Stimulated activated CD8-positive, alpha-beta memory T cell treated with anti-CD3 and anti-CD28 coated beads, Interleukin-4, amount 100 ng/mL, for 1 hour (primary cell): ENCODE measurements at places on chromosomes 5 and 9.

DNA sequence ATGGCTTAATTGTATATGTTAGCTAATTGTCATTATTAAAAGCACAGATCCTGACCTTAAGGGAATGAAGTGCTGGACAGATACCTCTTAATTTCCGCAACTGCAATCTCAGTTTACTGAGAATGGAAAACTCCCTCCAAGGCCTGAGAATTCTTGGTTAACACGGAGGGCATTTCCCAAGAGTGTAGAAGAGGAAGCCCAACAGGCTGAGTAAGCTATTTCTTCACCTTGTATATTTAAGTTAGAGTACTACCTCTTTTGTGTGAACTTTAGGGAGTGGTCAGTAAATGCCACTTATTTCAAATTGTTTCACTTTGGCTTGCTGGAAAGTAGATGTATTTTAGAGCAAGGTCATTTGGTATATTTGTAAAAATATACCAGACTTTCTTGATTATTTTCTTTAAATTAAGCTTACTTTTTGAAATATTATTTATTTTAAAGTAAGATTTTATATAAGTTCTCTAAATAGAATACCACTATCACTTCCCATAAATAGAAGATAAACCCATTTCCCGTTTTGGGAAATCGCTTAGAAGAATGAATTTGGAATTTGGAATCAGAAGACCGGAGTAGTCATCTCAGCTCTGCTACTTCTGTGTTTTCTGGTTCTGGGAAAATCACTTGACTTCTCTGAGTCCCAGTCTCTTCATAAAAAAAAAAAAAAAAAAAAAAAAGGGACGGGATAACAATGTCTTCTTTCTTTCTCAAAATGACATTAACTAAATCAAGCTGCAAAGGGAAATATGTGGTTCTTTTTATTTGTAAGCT is 26.0 kb upstream of the C9orf72 start:
- DNase-seq = no peak

DNA sequence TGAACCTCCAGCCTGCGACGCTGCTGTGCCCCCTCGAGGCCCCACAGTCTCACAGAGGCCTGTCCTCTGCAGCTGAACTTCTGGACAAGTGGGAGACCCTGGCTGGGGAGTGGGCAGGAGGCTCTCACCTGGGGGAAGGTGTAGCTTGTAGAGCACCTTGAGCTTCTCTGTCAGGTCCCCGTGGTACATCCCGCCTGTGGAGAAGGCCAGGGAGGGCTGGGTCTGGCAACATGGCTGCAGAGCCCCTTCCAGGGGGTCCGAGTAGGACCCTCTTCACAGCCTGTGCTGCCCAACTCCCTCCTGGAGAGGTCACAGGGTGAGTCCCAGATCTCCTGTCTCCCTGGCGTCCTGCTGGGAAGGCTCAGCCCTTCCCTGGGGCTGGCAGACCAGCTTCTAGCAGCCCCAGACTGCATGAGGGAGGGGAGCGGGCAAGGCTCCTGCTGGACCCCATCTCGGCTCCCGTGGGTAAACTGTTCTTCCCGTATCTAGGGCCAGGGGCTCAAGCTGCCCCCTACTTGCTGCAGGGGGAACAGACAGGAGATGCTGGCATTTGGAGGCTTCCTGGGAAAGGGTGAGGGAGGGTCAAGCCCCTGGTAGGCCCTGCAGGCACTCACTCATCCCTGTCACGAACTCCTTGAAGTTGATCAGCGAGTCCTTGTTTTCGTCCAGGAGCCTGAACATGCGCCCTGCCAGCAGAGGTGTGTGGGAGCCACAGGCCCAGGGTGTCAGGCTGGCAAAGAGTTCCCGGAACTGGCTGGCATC is 11.2 kb upstream of the MRNIP start:
- DNase-seq = no peak

DNA sequence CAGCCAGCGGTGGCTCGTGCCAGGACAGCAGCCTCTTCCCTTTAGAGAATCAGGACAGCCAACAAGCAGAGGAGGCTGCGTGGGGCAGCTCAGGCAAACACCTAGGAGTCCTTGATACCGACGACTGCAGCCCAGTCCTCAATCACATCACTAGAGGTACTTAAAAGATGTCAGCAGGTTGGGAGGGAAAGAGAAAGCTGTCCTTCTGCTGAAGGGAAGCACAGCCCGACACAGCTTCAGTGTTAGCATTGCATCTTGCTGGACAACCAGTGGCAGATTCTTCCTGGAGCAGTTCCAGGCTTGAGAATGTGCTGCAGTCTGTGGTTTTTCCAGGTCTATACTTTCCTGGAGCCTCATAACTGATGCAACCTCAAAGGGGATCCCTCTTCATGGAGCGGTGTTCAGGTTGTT is 230.5 kb downstream of the SYK start:
- no peak for DNase-seq

- no peak for DNase-seq
Measured at GRCh38 chr9:26870292-26870691, 22.3 kb downstream of the CAAP1 start.

- no peak for DNase-seq
Measured at GRCh38 chr5:66565878-66566277, 30.3 kb upstream of the MAST4 start.

GRCh38 chr5:135391116-135391868 is 7.7 kb downstream of the MACROH2A1 start:
- no peak for DNase-seq

- no peak for DNase-seq
Measured at GRCh38 chr5:159682623-159683022, 233.7 kb upstream of the ADRA1B start.

DNA sequence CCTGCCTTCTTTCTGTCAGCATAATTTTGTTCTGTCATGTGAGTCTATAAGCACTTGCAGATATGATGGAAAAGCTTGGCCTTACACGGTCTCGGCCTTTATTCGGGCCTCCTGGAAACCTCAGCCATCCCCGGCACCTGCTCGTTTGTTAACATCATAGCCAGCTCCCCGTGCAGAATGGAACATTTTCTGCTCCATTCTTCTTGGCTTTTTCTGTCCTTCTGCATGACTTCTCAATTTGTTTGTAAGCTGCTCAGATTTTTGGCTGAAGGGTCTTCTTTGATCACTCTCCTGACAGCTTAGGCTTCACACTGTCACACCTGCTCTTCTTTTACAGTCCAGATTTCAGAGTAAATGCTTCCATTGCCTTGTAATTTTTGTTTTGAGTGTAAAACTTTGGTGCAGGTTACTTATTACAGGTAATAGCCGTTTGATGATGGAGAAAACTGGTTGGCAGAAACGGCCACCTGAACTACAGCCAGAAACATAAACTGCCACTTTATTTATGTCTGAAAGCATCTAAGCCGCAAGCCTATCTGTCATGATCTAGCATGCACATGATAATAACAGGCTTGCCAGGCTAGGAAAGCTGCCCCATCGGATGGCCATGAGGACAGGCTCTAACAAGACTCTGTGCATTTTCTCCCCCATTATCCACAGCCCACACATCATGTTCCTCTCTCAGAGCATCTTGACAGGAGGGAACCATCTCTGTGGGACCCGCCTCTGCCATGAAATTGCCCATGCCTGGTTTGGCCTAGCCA is 197.0 kb downstream of the AOPEP start:
- no peak for DNase-seq

GRCh38 chr9:21686738-21687137 is 115.7 kb upstream of the MTAP start:
- no peak for DNase-seq

DNA sequence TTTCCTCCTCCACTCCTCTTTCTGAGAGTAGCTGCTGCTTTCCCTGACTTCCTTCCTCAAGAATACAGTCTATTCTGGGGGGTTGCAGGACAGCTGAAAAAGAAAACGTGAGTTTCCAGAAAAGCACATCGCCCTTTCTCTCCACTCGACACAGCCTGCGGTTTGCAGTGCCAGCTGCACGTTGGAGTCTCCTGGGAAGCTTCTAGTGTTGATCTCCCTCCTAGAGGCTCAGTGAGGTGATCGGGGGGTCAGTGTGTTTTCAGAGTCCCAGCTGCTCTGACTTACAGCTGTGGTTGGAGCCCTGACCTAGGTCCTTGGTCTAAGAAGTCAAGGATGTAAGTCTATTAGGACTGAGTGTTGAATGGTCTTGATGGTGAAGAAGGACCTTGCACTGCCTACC is 25.0 kb upstream of the SUSD3 start:
- no peak for DNase-seq

GRCh38 chr5:53445569-53445968 is 34.9 kb upstream of the FST start:
- DNase-seq = no peak

GRCh38 chr9:84323858-84324257 is 16.7 kb downstream of the SLC28A3 start:
- DNase-seq = no peak

GRCh38 chr5:102663749-102664530 is 91.2 kb upstream of the PAM start:
- no peak for DNase-seq

DNA sequence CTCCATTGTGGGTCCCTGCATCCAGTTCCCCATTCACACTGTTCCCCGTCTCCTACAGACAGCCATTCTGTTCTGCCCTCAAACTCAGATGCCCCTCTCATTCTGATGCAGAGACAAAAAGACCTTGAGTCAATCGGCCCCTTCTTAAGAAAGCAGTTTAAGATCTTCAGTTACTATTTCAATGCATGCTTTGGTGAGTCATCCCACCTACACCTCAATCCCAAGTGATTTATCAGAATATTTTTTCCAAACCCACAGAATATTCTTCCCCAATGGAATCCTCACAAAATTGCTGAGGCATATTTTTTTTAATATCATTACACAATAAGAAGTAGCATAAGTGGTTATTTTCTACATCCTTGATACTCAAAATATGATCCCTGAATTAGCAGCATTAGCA is 92.4 kb upstream of the SLC1A1 start:
- no peak for DNase-seq

DNA sequence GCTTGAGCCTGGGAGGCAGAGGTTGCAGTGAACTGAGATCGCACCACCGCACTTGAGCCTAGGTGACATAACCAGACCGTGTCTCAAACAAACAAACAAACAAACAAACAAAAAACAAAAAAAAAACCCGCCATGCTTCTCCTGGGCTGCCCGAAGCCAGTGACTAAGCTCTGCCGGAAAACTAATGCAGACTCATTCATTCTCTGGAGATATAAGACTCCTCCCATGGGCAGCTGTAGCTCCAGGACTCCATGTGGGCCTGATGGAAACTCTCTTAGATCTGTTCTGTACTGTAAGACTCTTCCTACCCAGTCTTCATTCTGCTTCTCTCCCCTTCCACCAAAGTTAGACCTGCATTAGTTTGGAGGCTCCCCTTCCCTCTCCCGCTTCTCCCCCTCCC is 11.1 kb downstream of the GLDC start:
- no peak for DNase-seq

DNA sequence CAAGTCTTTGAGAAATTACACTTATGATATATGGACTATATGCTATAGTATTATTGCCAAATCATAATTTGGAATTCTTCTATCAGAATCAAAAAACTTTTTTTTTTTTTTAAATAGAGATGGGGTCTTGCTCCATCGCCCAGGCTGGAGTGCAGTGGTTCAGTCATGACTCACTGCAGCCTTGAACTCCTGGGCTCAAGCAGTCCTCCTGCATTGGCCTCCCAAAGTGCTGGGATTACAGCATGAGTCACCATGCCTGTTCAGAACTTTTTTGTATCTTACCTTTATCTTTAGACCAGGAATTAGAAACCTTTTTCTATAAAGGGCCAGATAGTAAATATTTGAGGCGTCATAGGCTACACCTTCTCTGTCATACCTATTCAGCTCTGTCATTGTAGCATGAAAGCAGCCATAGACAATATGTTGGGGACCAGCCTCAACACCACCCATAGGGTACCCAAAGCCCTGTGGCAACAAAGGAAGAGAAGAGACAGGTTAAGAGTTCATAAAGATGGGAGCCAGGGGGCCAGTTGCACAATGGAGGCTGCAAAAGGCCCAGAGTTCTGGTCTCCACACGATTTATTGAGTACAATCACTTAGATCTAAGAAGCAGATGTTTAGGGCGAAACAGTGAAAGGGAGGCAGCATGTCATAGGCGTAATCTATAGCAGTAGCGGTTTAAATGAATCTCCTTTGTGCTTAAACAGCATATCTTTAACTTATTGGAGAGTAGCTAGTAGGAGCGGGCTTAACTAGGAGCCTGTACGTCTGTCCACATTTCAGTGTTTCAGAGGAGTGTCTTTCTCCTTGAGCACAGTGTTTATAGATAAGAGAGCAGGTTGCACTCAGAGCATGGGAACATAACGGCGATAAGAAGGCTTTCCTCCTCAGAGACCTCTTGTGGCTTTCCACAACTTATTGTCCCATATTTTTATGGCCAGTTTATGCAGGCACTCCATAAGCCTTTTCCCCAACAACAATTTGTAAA is 12.5 kb downstream of the ECM2 start:
- DNase-seq = no peak

DNA sequence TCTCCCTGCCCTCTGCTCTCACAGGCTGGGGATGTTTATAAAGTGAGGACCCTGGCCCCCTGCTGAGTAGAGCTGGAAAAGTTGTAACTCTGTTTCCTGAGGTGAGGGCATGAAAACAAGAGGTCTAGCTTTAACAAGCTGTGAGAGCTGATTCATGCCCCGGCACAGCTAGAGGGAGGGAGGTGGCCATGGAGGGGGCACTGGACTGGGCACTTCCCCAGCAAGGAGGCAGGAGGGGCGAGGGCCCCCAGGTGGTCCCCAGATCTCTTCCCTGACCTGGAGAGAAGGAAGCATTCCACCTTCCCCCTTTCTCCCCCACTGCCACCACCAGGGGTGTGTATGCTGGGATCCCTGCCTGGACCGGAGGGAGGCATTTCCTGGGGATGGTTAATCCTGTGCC is at the start of gene MSMP:
TSS of gene MSMP (minus strand) at position 13 of the 400 bp plus-strand sequence. CDS start 147 bp downstream, outside the sequence.
- no peak for DNase-seq

DNA sequence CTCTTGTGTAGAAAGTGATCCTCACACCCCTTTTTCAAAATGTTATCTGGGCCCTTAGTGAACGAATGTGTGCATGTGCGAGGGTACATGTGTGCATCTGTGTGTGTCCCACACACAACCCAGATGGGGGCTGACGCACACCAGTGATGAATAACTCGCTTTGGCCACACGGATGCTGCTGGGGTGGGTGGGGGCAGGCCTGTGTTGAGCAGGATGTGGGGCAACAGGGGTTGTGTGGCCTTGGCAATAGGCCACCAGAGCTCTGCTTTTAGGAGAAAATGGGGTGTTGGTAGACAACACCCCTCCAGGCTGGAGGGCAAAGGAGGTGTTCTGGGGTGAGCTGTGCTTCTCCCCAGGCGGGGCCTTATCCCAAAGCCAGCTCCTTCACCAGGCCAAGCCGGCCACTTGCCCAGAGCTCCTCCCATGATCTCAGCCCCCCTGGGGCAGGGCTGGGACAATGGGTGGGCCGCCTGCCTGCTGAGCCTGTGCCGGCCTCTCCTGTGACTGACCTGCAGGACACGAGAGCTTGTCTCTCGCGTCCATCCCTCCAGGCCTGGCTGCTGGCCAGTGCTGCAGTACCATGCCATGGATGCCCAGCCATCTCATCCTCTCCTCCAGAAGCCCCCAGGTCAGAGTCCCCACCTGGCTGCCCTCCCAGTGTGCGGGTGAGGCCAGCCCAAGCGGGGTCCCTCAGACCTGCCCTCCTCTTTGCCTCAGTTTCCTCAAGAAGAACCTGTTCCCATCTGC is 1.7 kb downstream of the DBN1 start:
- DNase-seq = no peak

GRCh38 chr9:106936680-106937079 is 73.7 kb downstream of the ZNF462 start:
- DNase-seq = no peak

GRCh38 chr9:96305171-96305570 is 3.2 kb upstream of the HSD17B3 start:
- DNase-seq = no peak

GRCh38 chr5:127865273-127865672 is 162.1 kb downstream of the CCDC192 start:
- no peak for DNase-seq

- DNase-seq = no peak
Measured at GRCh38 chr9:4108754-4109465, 191.0 kb downstream of the GLIS3 start.
